H7 (cell line): ENCODE measurements at places on chromosomes 7 and 10.

DNA sequence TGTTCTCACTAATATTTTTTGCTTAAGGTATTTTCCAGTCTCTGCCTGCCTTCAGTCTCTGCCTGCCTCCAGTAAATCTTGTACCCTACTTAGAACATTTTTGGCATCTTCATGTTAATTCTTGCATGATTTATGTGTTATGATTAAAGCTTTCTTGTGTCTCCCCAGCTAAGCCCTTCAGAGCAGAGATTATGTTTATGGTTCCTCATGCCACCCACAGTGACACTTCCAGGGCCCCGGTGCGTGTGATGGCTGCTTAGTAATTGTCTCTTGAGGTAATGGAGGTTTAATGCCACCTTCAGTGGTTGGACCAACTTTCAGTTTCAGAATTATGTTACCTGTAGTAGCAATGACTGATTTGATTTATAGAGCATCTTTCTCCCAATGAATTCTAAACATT is 70.6 kb upstream of the MET start:
- no peak for DNase-seq

DNA sequence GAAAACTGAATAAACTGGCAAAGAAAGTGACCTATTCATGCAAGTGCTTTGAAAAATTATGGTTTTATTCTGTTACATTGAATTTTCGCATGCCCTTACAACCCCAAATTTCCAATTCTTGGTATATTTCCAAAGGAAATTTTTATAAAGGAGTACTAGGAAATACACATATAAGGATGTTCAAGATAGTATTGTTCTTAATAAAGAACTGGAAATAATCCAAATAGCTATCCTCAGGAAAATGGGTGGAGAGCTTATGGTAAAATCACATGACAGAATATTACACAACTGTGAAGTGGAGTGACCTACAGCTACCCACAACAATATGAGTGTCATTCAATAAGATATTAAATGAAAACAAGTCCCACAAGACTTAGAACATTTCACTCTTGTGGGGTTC is 138.9 kb upstream of the BMPER start:
- DNase-seq, result no peak

GRCh38 chr10:43402176-43402575 is 6.8 kb downstream of the HNRNPF start:
- no peak for DNase-seq

DNA sequence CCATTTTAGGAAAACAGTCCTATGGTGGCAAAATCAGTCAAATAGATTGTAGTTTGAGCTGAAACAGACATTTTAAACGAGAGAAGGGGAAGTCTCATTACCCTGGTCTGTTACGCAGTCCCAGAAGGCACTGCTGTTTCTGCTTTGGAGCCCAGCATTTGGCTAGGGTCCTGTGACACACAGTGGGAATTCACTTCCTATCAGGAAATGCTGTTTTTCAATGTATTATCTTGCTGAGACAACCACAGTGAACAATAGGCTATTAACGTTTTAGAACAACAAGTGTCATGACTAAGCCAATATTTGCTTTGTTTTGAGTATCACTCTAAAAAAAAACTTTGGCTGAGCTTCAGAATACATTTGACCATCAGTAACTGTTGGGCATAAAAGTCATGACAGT is 74.1 kb downstream of the ADD3 start:
- DNase-seq, result no peak

- DNase-seq, result peak; percentile 5
These were observed 6.2 kb upstream of the ZAN start for GRCh38 chr7:100726996-100727761.

DNA sequence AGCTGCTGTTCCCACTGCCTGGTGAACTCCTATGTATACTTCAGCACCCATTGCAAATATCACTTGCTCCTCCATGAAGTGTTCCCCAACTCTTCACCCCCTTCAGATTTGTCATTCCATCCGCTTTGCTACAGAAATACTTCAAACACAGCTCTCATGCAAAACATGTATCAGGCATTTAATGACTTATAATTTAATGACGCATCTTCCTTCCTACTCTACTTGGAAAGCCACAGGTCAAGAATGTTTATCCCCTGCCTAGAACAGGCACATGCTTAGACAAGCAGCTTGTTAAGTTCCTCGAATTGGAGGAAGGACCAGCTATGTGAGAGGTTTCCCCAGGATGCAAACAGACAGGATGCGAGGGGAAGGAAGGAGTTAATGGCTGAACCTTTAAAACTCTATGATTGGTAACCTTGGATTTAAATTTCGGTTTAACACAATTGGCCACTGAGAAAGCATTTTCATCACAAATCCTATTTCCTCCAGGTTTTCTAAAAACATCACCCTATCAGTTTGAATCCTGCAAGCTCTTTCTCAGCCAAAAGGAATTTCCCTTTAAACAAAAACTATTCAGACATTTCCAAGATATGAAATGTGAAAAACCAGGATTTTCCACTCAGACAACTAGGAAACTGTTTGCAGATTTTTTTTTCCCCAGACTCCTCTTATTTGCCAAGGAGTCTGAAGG is 11.5 kb downstream of the CREB3L2 start:
- DNase-seq, result no peak

- DNase-seq, result no peak
These were observed 172.0 kb downstream of the MAGI2 start for GRCh38 chr7:79281426-79281825.

- no peak for DNase-seq
These were observed 109.5 kb downstream of the PHF14 start for GRCh38 chr7:11083214-11083568.

DNA sequence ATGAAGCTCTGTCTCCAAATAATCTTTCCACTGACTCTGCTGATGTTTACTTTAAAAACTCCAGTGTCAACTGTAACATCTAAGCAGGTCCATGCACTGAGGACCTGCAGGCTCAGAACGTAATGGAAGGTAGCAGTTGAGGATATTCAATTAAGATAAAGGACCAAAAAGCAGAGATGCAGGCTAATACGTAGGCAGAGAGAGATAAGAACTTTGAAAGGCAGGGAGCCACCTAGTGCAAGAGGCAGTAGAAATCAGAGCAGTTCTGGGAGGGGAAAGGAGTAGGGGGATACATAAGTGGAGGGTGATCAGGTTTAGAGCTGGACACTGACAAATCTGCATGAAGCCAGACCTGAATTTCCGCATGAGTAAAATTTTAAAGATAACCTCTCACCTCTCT is 114.5 kb upstream of the POM121L12 start:
- DNase-seq, result no peak

- DNase-seq, result peak; percentile 80
These were observed 87.9 kb downstream of the PAXIP1 start for GRCh38 chr7:154914996-154915380.

DNA sequence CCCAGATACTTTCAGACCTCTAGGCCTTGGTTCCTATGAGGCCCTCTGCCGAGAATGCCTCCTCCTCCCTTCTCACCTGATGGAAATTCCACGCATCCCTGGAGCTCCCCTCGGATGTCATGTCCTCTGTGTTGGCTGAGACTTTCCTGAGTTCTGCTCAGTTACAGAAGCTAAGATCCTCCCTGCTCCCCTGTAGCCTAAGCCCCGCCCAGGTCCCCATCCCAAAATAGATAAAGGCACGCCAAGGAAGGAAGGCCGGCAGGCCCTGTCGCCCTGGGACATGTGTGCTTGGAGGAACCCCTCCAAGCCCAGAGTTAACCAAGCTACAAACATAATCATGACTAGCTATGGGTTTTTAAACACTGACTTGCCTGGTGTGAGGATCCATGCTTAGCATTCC is 123.5 kb downstream of the SORBS1 start:
- DNase-seq, result no peak

- peak; percentile 3 for DNase-seq
These were observed 84.7 kb downstream of the CHST15 start for GRCh38 chr10:124008681-124009080.

DNA sequence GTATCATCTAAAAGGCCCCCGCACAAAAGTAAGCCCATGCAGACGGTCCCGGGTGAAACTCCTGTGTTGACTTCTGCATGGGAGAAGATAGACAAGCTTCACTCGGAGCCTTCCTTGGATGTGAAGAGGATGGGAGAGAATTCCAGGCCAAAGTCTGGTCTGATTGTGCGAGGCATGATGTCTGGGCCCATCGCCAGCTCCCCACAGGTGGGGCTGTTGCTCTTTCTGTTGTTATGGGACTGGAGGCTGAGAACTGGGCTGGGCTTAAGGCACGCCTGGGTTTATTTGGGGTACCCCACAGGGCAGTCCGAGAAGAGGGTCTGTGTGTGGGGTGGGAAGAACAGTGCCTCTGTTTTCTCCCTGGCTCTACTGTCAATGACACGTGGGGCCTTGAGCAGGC is 14.6 kb downstream of the MINDY4 start:
- no peak for DNase-seq

GRCh38 chr10:62755662-62756653 is 48.6 kb upstream of the ADO start:
- DNase-seq, result no peak

DNA sequence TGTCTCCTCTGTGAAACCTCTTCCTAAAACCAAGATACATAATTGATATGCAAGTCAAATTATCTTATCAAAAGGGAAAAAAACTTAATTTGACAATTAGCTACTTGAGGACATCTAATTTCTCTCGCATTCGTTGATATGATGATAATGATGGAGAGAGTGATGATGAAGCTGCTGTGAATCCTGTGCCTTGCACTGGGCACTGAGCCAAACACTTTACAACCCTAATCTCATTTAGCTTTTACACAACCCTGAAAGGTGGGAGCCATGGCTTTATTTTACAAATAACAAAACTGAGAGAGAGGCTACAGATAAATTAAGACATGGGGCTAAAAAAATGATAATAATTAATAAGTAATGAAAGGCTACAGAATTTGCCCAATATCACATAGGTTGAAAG is 176.0 kb downstream of the NOC3L start:
- no peak for DNase-seq

DNA sequence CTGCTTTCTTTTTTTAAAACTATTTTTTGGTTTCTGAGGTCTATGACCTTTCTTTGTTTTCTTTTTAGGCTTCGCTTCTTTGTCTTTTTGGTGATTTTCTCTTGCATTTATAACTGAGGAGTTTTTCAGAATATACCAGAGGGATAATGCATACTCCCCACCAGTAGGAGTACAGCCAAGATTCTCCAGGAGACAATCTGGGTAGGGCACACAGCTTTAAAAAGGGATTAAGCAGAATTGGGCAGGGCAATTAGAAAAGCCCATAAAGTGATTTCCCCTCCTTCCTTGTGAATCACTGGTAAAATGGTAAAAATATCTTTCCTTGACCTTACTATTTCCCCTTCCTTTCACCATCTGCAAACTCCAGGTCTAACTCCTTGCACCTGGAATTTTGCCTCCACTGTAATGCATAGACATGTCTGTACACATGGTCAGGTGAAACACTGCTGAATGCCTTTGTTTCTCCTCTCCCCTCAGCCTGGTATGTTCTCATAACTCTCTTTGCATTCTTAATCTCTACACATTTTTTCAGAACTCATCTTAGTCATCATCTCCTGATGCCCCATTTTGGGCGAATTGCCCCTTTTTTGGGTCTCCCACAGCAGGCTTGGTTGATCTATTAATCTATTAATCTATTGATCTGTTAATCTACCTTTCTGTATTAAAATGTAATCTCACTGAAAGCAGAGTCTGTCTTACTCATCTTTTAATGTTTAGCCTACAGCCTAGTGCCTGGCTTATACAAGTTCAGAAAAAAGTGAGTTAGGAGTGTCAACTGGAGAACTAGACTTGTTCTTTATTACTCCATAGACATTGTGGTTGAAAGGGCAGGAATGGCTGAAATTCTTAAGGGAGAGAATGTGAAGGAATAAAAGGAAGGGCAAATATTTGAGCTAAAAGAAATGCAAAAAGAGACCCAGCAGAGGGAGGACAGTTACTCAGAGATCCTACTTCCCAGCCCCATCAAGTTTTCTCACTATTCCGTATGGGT is 64.6 kb downstream of the MDFIC start:
- DNase-seq, result no peak

GRCh38 chr10:125475815-125476214 is 207.1 kb downstream of the TEX36 start:
- DNase-seq, result no peak

GRCh38 chr7:148761499-148762278 is 63.0 kb downstream of the CUL1 start:
- no peak for DNase-seq

DNA sequence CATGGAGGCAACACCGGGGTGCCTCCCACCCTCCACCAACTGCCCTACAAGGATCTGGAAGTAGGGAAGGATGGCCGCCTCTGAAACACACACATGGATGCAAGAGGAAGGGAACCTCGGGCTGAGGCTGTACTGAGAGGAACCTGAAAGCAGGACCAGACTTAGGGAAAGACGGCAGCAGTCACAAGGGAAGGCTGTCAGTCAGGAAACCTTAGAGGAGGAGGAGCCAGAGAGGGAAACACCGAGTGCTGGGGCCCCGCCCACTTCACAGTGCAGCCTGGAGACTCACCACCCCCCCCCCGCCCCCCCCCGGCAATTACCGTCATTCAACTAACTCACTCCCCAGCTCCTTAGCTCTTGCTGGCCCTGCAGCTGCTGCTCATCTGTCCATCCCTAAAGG is 2.5 kb downstream of the CYREN start:
- peak; percentile 38 for DNase-seq

DNA sequence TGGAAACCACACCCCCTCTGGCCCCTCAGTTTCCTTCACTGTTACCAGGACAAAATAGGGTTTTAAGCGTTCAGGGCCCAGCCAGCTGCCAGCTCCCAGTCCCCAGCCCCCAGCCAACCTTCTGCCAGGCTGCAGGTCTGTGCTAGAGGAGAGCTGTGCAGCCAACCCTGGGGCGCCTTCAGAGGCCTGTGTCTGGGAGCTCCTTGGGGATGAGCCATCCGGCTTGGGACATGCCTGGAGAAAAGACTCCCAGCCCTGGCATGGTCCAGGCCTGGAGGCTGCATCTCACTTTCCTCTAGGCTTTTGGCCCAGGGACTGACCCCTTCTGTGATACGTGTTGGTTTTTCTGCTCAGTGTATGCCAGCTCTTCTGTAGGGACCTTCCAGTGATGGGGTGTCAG is 487.6 kb upstream of the MGMT start:
- DNase-seq, result no peak
